T-helper 1 cell (primary cell): ENCODE measurements at places on chromosomes 1 and 21.

- no peak for DNase-seq
These were observed 12.8 kb upstream of the PLA2G2E start for GRCh38 chr1:19936061-19936750.

DNA sequence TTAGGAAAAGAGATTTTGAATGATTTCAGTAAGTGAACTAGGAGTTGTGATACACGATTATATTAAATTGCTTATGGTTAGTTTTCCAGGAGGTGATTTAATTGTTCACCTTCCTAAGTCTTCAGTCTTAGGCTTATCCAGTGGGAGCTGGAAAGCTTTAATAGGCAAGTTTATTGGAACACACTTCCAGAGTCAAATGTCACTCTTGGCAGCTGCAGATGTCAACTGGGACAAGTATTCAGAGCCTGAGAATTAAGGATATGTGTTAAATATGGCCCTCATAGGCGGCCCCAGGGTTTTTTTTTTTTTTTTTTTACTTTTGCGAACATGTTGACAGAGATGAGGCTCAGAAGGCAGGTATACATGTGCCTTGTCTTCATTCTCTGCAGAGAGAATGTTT, 29.2 kb downstream of the UCK2 start:
- no peak for DNase-seq

GRCh38 chr1:43348809-43349593, 9.8 kb upstream of the CDC20 start:
- DNase-seq: peak; percentile 71

DNA sequence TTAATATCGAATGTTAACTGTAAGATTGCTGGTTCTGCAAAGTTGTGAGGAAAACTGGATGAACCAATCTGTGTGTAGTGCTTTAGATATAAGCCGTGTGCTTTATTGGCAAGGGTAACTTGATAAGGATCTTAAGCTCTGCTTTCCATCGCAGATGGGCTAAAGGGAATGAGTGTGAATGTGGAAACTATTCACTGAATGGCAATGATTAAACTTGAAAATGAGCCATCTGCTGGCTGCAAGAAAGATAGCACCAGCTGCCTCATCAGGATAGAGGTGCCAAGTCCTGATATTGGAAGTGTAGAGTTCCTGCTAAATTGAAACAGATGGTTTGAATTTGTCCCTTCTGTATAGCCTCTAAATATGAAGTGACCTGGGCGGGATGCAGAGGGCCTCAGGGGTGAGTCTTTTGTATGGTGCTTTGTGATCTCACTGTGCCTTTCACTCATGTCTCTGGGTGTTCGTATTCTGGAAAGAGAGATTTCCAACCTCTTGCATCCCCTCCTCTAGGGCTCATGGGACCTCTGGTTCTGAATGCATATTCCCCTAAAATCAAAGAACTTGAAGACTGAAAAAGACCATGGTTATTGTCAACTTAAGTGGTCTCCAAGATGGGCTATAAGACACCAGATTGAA, 9.2 kb downstream of the FCRL3 start:
- DNase-seq: no peak

GRCh38 chr1:38786040-38786436, 73.5 kb downstream of the RRAGC start:
- no peak for DNase-seq

DNA sequence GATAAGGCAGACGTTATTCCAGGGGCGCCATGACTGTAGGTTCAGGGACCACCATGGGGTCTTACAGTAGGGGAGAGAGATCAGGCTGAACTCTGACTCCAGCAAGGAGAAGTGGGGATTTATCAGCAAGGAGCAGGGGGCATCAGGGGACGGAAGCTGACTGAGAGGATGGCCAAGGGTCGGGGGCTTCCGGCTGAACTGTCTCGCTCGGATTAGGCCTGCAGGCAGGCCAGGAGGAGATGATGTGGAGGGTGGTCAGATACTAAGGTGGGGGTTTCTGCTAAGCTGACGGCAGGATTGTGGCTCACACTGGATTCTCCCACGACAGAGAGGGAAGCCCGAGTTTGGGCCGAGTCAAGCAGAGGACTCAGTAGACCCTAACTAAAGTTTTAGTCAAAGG, 186.9 kb upstream of the VAMP3 start:
- DNase-seq: no peak

DNA sequence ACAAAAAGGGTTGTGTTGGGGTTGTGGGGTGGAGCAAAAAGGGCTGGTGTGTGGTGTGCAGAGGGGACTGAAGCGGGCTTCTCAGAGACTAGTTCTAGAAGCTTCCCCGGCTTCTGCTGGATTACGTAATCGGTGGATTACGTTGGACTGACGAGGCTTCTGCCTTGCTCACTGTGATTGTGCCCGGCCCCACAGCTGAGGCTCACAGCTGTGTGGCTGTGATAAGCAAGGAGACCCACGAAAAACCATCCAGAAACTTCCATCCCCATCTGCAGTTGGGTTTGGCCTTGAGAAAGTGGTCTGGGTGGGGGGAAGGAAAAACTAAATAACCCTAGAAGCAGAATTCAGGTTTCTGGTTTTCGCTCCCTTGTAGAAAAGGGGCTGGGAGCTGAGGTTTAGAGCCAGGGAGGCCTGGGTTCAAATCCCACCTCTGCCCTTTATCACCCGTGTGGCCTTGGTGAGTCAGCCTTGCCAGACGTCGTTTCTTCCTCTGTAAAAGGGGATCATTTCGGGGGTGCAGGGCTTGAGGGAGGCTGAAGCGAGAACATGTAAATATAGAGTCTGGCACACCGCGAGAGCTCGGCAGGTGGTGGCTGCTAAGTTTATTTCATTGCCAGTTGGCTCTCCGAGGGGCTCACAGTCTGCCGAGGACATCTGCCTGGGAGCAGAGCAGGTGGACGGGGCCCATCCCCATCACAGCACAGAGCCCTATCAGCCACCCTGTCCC, 30.4 kb upstream of the DISP3 start:
- no peak for DNase-seq

DNA sequence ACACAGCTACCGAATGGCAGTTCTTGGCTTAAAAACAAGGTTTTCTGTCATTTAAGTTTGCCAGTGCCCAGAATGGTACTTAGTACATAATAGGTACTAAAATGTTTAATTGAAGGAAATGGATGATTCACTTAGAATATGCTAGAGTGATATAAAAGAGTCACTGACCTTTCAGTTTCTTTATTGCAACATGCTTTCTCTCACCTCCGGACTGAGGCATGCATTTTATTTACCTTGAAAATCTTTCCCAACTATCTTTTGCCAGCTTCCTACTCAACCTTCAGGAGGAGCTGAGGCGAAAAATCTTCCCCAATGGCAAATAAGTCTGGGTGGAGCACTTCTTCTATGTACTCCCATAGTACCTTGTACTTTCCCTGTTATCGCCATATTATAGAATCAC, 244.9 kb downstream of the ZNF648 start:
- DNase-seq: no peak

- DNase-seq: no peak
These were observed 35.6 kb downstream of the SMYD2 start for GRCh38 chr1:214316593-214316992.

DNA sequence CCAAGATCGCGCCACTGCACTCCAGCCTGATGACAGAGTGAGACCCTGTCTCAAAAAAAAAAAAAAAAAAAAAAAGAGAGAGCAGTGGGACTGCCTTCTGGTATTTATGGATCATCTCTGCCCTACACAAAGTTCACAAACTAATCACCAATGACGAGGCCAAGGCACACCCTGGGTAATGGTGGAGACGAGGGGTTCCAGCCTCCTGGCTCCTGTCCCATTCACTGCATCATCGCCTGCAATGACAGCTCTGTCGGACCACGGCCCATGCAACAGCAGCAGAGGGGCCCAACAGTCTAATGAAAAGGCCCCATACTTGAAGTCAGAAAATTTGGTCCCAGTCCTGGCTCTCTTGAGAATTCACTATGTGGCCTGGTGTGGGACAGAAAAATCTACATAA, 2.9 kb upstream of the BTG2 start:
- no peak for DNase-seq

DNA sequence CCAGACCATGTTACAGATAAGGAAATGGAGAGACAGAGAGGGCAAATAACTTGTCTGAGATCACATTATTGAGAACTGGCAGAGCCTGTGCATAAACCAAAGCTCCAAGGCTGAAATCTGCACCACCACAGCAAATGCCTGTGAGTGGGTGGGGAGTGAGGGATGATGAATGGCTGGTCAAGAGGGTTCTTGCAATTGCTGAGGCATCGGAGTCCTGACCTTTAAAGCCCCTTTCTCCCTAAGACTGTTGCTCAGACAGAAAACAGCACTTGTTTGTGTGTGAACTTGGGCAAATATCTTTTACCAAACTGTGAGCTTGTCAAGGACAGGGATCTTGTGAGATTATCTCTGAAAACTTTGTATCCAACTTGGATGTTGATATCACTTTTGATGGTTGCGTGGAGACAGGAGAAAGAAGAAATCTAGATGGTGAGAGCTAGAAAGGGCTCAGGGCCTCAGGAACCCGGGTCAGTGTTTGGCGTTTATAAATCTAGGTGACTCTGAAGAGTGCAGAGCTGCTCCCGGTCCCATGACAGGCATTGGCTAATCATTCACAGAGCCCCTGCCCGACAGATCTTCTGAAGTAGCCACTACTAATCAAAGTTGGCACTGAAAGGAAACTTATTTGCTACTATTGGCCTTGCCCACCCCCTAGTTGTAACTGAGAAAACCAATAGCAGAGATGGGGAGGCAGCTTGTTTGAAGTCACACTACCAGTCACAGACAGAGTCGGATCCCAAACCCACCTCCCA, 122.3 kb downstream of the FOXD2 start:
- no peak for DNase-seq

DNA sequence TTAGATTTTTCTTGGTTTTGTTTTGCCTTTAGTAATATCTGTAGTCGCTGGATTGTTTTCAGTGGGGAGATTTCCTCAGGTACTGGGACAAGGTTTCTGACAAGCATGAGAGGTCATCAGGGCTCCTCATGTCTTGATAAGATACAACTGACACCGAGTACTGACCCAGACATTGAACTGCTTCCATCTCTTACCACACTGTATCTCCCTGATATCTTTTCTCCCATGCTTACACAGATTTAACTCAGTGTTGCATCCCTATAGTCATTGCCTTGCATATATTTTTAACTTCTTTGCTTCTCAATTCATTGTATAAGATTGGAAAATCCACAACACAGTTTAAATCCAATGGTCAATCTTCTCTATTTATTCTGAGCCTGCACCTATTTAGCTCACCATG, 12.4 kb upstream of the CYB5R1 start:
- no peak for DNase-seq

DNA sequence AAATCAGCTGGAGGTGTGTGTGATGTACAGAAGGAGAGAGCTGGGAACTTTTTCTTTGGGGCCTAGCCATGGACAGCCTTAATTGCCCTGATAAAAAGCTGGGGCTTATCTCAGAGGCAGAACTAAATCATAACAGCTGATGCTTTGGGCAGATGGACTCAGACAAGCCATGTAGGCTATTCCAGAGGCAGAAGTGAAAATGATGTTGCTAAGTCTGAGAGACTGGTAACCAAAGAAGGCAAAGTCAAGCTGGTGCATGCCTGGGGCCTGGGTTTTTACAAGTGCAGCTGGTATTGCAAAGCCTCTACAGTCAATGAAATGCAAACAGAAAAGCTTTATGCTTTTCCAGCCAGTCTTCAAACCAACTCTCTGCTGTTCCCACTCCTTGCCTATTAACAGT, 39.0 kb upstream of the LMX1A start:
- DNase-seq: no peak

GRCh38 chr1:219066631-219067349, 106.9 kb upstream of the LYPLAL1 start:
- no peak for DNase-seq

GRCh38 chr1:166132496-166132895, 34.3 kb downstream of the FAM78B start:
- no peak for DNase-seq

DNA sequence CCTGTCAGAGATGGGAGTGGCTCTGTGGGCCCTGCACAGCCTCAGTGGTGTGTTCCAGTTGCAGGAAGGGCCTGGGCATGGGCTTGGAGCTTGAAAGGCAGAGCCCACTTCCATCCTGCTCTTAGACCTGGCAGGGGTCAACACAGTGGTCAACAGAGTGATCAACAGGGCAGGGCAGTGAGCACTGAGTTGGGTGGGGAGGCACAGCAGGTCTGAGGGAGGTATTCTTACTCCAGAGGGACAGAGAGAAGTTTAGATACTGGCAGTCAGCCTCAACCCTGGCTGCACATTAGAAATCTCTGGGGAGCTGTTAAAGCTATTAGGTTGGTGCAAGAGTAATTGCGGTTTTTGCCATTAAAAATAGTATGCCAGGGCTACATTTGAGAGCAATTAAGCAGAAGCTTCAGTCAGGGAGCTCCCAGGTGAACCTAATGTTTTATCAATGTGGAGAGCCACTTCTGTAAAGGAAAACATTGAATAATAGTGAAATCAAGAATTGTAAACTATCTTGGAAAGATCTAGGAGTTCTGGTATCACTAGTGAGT, 37.7 kb downstream of the SH3BGR start:
- DNase-seq: no peak

GRCh38 chr1:167054531-167054930, 35.6 kb downstream of the GPA33 start:
- no peak for DNase-seq

DNA sequence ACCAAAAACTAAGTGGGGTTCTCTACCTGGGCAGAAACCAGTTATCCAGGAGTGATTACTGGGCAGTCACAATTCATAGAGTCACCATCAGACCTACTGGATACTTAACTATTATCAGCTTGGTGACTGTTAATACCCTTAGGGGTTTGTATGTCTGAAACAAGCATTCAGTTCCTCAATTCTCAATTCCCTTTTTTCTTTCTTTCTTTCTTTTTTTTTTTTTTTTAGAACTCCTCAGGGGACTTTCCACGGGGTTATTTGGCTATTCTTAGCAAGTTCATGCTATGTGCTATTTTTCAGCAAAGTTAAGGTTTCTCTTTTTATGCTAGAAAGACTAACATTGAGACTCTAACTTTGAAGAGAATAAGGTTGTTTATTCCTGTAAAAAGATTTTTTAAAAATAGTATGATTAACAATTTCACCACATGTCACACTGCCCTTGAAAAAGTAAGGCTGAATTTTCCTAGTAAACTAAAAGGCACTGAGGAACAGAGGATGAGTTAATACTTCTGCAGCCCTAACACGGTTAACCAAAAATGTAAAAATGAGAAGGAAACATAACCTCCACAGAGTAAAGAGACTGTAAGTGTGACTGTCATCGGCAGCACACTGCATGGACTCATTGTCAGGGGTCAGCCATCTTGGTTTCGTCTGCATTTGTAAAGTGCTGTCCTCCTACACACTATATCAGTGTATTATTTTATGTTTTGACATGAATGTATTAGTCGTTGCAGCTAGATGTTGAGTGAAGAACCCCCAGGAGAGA, 310.2 kb downstream of the NTNG1 start:
- no peak for DNase-seq

DNA sequence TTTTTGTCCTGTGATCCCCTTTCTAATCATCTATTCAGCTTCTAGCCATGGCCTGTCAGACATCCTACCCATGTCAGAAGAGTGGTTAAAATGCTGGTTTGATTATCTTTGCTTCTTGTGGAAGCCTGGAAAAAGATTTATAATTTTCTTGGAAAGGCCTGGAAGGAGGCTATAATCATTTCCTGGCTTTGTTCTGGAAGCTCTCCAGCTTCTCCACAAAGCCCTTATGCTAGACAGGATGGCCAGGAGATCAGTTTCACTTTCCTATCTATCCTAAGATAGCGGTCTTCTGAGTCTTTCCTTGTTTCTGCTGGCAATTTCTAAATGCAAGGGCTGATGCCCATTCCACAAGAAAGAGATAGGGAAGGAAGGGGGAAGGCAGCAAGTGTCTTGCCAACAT, 90.9 kb upstream of the SLC44A3 start:
- no peak for DNase-seq
